CD4-positive, alpha-beta T cell treated with Interleukin-4 for 4 hours (primary cell): ENCODE measurements at places on chromosomes 3 and 15.

DNA sequence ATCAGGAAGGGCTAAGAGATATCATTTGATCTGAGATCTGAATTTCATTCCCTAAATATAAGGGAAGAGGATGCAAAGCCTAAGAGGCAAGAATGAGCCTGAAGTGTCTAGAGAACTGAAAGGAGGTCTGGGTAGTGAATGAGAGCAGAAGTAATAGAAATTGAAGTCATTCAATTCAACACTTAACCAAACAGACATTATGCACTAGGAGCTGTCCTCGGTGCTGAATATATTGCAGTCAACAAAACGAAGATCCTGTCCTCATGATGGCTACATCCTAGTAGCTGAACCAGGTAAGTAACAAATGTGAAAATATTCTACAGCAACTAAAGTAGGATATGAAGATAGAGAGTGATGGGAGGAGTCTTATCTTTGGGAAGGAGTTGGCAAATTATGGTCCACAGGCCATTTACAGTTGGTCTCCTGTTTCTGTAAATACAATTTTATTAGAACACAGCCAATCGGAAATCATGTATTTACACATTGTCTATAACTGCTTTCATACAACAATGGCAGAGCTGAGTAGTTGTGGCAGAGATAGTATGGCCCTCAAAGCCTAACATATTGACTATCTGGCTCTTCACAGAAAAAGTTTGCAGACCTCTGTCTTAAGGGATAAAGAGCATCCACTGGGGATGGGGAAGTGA is 192.9 kb upstream of the CADPS start:
- DNase-seq = no peak

GRCh38 chr3:141346418-141346817 is 21.9 kb upstream of the ZBTB38 start:
- DNase-seq = no peak

DNA sequence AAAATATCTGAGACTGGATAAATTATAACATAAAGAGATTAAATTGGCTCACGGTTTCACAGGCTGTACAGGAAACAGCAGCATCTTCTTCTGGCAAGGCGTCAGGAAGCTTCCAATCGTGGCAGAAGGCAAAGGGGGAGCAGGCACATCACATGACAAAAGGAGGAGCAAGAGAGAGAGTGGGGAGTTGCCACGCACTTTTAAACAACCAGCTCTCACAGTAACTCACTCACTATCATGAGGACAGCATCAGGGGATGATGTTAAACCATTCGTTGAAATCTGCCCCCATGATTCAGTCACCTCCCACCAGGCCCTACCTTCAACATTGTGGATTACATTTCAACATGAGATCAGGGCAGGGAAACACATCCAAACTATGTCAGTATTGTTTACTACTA is 114.5 kb upstream of the SPATA16 start:
- DNase-seq = no peak

GRCh38 chr3:65126527-65127410 is 439.0 kb upstream of the ADAMTS9 start:
- no peak for DNase-seq

DNA sequence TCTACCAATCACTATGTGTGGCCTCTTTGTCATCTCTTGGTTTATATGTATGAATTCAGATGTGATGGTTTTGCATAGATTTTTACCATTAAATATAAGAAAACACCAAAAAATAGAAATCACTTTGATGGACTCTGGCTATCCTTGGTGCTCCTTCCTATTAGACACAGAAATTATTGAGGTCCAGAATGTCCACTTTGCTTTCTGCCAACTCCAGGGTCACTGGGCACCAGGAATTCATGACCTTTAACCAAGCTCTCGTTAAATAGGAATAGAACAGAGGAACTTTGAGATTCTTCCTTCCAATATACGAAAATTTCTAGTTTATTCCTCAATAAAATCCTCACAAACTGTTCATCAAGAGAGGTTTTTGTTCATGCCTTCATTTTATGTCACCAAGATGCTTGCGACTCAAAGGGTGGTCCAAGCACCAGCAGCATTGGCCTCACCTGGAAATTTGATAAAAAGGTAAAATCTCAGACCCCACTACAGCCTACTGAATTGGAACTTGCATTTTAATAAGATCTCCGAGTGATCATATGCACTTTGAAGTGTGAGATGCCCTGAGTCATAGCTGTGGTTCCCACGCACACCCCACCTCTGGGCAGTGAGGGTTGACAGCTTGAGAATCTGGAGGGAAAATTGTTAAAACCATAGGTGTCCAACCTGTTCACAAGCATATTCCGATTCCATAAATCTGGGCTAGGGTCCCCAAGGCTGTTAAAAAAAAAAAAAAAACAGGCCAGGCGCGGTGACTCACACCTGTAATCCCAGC is 286.6 kb downstream of the IL5RA start:
- DNase-seq = no peak

- no peak for DNase-seq
Observed at GRCh38 chr15:29283381-29283780, 13.8 kb upstream of the NSMCE3 start.

- no peak for DNase-seq
Observed at GRCh38 chr15:89123181-89123525, 34.9 kb downstream of the ABHD2 start.

- peak; percentile 55 for DNase-seq
Observed at GRCh38 chr15:67150023-67150860, 84.8 kb downstream of the SMAD3 start.

- DNase-seq = peak; percentile 71
Observed at GRCh38 chr3:71726146-71726545, 944 bp upstream of the EIF4E3 start.

GRCh38 chr3:71874618-71875017 is 89.7 kb upstream of the PROK2 start:
- DNase-seq = no peak

DNA sequence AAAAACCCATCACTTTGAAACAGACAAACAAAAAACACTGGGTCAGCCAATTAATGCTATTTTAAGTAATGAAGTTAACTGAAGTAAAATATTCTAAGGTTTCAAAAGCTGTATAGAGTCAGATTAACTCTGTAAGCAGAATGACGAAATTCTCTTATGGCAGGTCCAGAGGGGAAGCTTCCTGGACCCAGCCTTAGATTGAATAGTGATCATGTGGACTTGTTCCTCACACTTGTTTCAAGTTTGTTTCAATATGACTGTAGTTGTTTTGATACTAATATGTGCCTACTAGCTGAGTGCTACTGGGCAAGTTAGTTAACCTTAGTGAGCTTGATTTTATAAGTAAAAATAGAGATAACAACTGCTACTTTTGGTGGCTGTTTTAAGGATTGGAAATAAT is 32.6 kb downstream of the PLS1 start:
- DNase-seq = no peak

- DNase-seq = no peak
Observed at GRCh38 chr3:57981483-57982087, 26.6 kb upstream of the FLNB start.

DNA sequence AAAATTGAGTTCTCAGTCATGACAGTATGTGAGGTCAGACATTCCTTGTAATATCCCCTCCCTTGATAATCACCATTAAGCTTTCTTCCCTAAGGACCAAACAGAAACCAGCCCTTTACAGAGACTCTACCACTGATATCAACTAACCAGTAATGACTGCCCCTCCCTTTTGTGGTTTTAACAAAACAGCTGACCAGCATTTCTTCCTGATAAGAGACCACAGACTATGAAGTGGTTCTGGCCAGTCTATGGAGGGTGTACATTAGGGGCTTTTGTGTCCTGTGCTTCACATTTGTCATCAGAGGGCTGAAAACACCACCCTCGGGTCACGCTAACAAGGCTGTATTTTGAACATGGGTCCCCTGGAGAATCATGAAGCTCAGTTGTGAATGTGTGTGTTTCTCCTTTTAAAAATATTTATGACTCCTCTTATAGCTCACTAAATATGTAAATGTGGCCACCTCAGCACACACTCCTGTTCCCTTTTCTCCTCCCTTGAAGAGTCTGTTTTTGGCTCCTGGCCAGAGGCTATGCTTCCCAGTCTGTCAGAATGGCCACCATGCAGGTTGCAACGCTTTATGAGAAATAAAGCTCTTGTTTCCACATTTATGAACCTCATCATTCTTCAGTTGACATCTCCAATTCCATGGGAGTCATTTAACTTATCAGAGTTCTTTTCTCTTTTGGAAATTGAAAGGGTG is 239.3 kb downstream of the CPNE4 start:
- no peak for DNase-seq

- DNase-seq = no peak
Observed at GRCh38 chr3:59935025-59935424, 885.2 kb upstream of the CFAP20DC start.

DNA sequence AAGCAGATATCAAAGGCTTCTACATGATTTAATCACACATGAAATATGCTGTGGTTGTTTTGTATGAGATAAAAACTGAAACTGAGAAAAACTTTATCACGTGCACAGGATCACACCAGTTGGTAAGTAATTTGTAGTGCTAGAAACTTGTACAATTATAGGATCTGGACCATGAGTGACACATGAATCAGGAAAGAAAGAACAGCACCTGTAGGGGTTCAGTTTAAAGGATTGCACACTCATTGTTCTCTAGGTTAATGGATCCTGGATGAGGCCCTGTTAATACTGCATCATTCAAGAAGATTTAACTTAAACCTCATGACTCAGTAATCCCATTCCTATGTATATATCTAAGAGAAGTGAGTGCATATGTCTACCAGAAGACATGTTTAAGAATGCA is 87.9 kb downstream of the STT3B start:
- no peak for DNase-seq

GRCh38 chr15:24766511-24767133 is 91.0 kb downstream of the NPAP1 start:
- DNase-seq = no peak

GRCh38 chr3:196971094-196971698 is 2.6 kb upstream of the PIGZ start:
- DNase-seq = no peak

DNA sequence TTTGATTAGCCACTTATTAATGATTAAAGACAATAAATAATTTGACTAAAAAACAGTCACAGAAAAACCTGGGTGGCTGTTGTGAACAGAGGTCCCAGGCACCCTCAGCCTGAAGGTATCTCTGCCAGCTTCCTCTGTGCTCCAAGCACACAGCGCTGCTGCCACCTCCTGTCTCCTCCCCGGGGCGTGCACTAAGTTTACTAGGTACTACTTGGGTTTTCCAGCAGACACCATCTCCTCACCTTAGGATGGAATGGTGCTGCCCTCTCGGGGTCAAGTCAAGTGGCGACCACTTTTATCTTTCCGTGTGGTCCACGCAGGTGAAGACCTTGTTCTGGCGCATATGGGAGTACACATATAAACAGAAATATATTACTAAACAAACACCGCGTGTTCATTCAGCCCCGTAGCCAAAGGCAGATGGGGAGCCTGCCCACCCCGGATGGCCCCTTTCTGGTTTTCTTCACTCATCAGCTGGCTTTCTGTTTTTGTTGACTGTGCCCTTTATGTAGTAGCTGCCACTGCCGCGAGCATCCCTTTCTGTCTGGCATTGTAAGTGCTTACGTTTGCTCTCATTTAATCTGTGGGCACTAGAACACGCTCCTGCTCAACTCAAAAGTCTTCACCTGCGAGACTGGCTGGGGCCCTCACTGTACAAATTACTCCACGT is 128.0 kb downstream of the LRIG1 start:
- DNase-seq = peak; percentile 49

DNA sequence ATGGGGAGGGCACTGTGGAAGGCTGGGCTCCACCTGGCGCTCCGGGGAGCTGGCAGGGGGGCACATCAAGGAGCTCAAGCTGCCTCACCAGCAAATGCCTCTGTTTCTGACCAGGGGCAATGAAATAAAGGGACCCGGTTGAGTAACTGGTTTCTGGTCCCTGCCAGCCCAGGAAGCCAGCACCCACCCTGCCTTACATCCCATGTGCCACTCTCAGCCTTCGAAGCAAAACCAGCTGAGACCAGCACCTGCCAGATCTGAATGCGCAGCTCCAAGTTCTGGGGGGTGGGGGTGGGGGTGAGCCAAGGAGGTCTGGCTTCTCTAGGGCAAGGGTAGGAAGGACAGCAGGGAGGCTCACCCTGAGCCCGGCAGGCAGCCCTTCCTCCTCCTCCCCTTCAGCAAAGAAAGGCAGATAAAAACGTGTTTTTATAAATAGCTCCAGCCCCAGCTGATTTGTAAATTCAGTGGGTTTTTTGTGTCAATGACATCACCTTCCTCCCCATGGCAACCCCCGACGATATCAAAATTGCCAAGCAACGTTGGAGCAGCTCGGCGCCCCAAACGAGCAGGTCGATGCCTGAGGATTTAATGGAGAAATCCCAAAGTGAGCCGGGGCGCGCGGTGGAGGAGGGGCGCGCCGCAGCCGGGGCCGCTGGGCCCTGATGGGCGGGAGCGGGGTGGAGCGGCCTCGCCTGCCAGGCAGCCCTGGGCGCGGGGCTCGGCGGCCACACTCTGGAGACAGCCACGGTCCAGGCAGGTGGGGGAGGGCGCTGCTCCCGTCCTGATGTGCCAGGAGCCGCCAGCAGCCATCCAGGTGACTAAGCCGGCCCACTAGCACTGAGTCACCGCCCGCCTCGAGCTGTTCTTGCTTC is at the start of gene PAK6:
TSS of gene PAK6 (plus strand) at position 532 of the 872 bp plus-strand sequence. CDS start 25,723 bp downstream, outside the sequence.
- no peak for DNase-seq

GRCh38 chr3:17478673-17479072 is 263.8 kb downstream of the TBC1D5 start:
- no peak for DNase-seq

DNA sequence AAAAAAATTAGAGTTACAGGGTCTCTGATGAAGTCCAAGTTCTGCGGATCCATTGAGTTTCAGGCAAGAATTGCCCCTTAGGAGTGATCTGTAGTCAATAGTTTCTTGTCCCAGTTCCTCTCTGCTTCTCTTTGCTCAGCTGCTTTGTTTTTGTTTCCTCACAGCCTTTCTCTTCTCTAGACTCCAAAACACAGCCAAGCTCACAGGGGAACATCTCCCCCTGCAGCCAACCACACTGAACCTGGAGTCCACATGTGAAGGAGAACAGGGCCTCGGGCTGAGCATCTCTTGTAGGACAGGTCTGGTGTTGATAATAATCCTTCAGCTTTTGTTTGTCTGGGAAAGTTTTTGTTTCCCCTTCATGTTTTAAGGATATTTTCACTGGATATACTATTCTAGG is 202.6 kb upstream of the ATP10A start:
- DNase-seq = no peak

DNA sequence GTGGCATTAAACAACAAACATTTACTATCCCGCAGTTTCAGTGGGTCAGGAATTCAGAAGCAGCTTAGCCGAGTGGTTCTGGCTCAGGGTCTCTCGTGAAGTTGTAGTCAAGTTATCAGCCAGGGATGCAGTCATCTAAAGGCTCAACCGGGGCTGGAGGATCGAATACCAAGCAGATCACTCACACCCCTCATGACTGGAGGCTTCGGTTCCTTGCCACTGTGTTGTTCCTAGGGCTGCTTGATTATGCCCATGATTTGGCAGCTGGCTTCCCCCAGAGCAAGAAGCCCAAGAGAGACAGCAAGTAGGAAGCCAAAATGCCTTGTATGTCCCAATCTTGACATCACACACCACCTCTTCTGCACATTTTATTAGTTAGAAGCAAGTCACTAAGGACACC is 33.9 kb upstream of the CDCP1 start:
- no peak for DNase-seq

DNA sequence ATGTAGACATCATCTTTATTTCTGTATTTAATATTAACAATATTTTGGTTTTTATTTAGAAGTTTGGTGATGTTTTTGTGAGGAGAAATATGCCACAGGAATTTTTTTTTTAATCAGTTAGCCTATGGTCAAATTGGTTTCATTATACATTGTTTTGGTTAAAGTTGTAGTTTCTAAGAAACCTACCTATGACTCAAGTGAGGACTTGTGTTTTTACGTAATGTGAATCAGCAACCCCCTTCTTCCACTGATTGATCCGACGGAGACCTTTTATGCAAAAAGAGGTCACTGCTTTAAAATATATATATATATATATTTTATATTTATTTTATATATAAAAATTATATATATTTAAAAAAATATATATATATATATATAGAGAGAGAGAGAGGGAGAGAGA is 698.1 kb downstream of the FHIT start:
- DNase-seq = no peak
